Progenitor cell of endocrine pancreas (in vitro differentiated cells): ENCODE measurements at places on chromosomes 2 and 18. TPM values are rescaled to one million over a fixed set of nuclear protein-coding genes. Genes with fewer than 3 reads are reported as not detected.

Gene LIPG
- total RNA-seq = 34.1 and 34.4 TPM in 2 replicates

Gene APCDD1
- total RNA-seq = 9.7 and 10.9 TPM in 2 replicates

Gene MBOAT2
- 49.8 and 58.9 TPM in 2 replicates for total RNA-seq

GRCh38 chr2:179954026-179954425, 53.1 kb downstream of the CWC22 start:
- H3K27ac ChIP-seq = no peak overlapping the region
- no peaks in the 10 kb centered on the region for H3K27me3 ChIP-seq
- no peak for DNase-seq
- no peaks in the 10 kb centered on the region for H3K4me1 ChIP-seq
- no peak overlapping the region for H3K4me3 ChIP-seq
- H3K36me3 ChIP-seq = peaks cover 19% of the 10 kb centered on the region

GRCh38 chr2:168770796-168771195, 31.6 kb upstream of the NOSTRIN start:
- DNase-seq = no peak
- peaks cover 29% of the 10 kb centered on the region for H3K36me3 ChIP-seq
- no peak overlapping the region for H3K4me3 ChIP-seq
- no peak overlapping the region for H3K27ac ChIP-seq

GRCh38 chr2:157087373-157088002, 170.0 kb upstream of the GALNT5 start:
- DNase-seq = no peak
- no peaks in the 10 kb centered on the region for H3K4me1 ChIP-seq
- no peak overlapping the region for H3K27ac ChIP-seq
- no peaks in the 10 kb centered on the region for H3K27me3 ChIP-seq

- peak; percentile 35 for DNase-seq
- H3K4me3 ChIP-seq = no peak overlapping the region
- no peaks in the 10 kb centered on the region for H3K27me3 ChIP-seq
- peaks cover 17% of the 10 kb centered on the region for H3K4me1 ChIP-seq
- no peaks in the 10 kb centered on the region for H3K36me3 ChIP-seq
These were observed 24.7 kb upstream of the PNPT1 start for GRCh38 chr2:55718165-55719008.

DNA sequence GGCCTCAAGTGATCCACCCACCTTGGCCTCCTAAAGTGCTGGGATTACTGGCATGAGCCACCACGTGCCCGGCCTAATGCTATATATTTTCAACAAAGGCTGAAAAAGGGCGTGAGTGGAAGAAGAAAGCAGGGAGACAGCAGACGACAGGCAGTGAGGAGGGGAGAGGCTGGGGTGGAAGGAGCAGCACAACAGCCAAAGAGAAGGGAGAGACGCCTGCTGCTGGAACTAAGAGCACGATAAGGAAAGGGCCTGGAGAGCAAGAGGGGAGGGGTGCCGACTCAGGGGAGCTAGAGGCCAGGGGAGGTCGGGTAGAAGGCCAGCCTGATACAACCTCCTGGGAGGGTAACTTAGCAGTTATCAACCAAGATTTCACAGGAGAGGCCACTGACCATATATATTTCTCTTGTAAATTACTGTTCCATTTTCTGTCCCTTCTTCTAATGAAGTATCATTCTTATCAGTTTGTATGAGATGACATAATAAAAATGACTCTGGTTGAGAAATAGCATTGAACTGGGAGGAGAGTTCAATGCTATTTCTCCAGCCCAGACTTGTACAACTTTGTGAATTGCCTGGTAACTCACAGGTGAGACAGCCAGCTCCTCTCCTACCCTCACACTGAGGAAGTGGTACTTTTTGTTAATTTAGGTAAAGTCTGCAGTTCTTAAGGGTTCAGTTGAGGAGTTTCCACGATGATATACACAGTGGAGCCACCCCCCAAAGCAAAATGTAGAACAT, 5.8 kb upstream of the RNU4ATAC start:
- H3K27ac ChIP-seq = peak overlapping the region; percentile 86
- peaks cover 9% of the 10 kb centered on the region for H3K4me1 ChIP-seq
- no peak overlapping the region for H3K4me3 ChIP-seq
- no peak for DNase-seq
- peaks cover 6% of the 10 kb centered on the region for H3K36me3 ChIP-seq

DNA sequence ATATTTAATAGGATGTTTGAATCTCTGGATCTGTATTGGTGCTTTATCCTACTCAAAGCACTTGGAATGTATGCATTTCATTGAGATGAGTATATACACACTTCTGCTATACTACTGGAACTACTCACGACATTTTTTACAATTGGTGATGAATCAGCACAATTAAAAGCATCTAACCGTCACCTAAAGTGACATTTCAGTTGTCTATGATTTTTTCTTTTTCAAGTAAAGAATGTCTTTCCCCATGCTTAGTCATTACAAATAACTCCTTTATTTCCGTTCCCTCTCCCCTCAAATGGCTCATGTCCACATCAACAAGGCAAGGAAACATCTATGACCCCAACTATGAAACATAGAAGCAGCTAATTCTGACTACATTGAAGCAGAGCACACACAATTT, 77.3 kb downstream of the CLIP4 start:
- no peak overlapping the region for H3K27ac ChIP-seq
- no peak overlapping the region for H3K4me3 ChIP-seq
- DNase-seq = no peak
- peaks cover 3% of the 10 kb centered on the region for H3K27me3 ChIP-seq

DNA sequence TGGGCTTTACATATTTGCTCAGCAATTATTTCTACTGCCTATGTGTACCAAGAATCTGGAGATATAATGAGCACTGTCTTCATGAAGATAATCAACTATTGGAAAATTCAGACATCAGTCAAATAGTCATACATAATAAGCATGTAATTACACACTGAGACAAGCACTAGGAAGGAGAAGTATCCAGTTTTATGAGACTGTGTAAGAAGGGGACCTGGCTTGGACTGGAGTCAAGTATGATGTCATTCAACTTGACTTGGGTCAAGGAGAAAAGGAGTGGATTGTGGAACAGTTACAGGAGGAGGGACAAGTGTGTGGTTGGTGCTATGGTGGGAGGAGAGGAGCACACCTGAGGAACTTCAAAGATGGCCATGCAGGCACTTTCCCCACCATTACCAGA, 419.8 kb upstream of the TRIB2 start:
- no peaks in the 10 kb centered on the region for H3K36me3 ChIP-seq
- peaks cover 8% of the 10 kb centered on the region for H3K27me3 ChIP-seq
- H3K27ac ChIP-seq = no peak overlapping the region
- H3K4me1 ChIP-seq = peaks cover 1% of the 10 kb centered on the region
- DNase-seq = no peak

GRCh38 chr18:58562999-58563667, 65.8 kb downstream of the ALPK2 start:
- H3K4me3 ChIP-seq = no peak overlapping the region
- no peaks in the 10 kb centered on the region for H3K36me3 ChIP-seq
- H3K27ac ChIP-seq = no peak overlapping the region
- H3K4me1 ChIP-seq = no peaks in the 10 kb centered on the region

- H3K36me3 ChIP-seq = peaks cover 3% of the 10 kb centered on the region
- no peak overlapping the region for H3K4me3 ChIP-seq
- no peaks in the 10 kb centered on the region for H3K27me3 ChIP-seq
- H3K4me1 ChIP-seq = no peaks in the 10 kb centered on the region
These were observed 193.1 kb downstream of the L3MBTL4 start for GRCh38 chr18:6221602-6222014.

GRCh38 chr2:217946051-217946450, 56.7 kb downstream of the TNS1 start:
- no peak overlapping the region for H3K4me3 ChIP-seq
- H3K27ac ChIP-seq = no peak overlapping the region
- H3K27me3 ChIP-seq = peaks cover 27% of the 10 kb centered on the region

GRCh38 chr2:3784731-3785130, 81.4 kb downstream of the DCDC2C start:
- no peak overlapping the region for H3K4me3 ChIP-seq
- DNase-seq = no peak
- H3K27me3 ChIP-seq = no peaks in the 10 kb centered on the region
- no peak overlapping the region for H3K27ac ChIP-seq
- H3K4me1 ChIP-seq = peaks cover 2% of the 10 kb centered on the region

DNA sequence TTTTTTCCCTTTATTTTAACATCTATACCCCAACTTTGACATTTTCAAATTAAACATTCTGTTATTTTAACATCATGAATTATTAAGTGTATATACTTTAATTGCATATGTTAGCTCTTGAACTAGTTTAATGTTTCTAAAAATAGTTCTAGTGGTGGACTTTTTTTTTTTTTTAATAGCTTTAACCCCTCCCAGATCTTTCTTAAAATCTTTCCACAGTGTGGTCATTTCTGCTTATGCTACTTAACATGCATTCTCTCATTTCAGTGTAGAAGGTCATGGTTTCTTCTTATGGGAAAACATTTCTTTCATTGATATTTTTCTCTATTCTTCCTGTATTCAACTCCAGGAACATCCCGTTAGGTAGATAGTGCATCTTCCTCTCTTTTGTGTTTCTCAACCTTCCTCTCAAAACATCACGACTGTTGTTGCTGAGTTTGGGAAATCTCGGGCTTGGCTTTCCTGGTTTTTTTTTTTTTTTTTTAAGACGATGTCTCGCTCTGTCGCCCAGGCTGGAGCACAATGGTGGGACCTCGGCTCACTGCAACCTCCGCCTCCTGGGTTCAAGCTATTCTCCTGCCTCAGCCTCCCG, 849 bp upstream of the TMEM18 start:
- peaks cover 14% of the 10 kb centered on the region for H3K4me1 ChIP-seq
- H3K27me3 ChIP-seq = no peaks in the 10 kb centered on the region
- H3K27ac ChIP-seq = peak overlapping the region; percentile 100
- no peak for DNase-seq
- peak overlapping the region; percentile 90 for H3K4me3 ChIP-seq

DNA sequence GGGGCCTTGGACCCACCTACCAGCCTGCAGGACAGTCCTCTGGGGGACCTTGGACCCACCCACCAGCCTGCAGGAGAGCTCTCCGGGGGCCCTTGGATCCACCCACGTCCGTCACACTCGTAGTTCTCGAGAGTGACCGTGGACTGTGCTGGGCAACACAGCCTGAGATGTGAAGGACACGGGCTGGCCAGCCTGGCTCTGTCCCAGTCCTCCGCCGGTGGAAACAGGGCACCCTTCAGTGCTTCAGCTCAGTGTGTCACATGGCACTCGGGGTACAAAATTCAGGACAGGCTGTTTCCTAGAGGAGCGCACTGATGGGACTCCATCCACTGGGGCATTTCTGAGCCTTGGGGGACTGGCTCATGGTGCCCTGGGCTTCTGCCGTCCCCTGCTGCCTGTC, 212.0 kb downstream of the TWIST2 start:
- H3K4me1 ChIP-seq = no peaks in the 10 kb centered on the region
- no peaks in the 10 kb centered on the region for H3K27me3 ChIP-seq

- H3K27me3 ChIP-seq = no peaks in the 10 kb centered on the region
- no peak overlapping the region for H3K27ac ChIP-seq
- peaks cover 2% of the 10 kb centered on the region for H3K36me3 ChIP-seq
These were observed 49.4 kb upstream of the PKDCC start for GRCh38 chr2:41998186-41999127.

DNA sequence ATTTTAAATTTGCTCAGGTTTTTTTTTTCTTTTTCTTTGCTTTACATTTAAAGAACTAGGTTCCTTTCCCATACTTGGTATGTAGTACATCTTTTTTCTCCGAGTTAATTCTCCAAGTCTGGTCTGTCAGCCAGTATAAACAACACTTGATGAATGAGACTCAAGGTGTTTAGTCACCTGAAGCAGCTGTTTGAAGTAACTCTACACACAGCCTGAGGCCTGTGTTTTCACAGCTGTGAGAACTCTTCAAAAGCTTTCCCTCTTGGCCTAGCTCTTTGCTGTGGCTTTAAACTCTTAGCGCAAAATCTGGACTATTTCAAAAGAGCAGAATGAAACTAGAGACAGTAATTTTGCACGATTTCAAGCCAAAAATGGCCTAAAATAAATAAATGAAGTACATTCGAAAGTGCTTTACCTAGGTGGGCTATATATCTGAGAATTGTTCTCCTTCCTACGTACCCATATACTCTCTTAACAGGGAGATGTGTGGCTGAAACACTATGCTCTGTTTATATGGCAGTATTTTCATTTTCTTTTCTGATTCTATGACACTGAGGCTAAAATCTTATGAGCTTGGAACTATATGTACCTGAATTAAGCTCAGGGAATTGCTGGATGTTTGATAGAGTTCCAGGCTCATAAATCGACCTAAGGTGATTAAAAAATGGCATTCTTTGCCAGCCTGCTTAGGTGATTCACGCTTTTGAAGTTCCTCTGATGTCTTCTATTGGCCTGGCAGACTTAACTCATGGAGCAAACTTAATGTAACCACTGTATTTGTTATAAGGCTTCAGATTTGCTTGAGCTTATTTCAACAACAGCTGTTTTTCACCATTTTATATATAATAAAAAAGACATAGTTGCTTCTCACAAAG, 1044.1 kb upstream of the ZEB2 start:
- peak overlapping the region; percentile 94 for H3K27ac ChIP-seq
- no peaks in the 10 kb centered on the region for H3K27me3 ChIP-seq
- H3K4me1 ChIP-seq = peaks cover 33% of the 10 kb centered on the region
- no peaks in the 10 kb centered on the region for H3K36me3 ChIP-seq
- DNase-seq = peak; percentile 12

DNA sequence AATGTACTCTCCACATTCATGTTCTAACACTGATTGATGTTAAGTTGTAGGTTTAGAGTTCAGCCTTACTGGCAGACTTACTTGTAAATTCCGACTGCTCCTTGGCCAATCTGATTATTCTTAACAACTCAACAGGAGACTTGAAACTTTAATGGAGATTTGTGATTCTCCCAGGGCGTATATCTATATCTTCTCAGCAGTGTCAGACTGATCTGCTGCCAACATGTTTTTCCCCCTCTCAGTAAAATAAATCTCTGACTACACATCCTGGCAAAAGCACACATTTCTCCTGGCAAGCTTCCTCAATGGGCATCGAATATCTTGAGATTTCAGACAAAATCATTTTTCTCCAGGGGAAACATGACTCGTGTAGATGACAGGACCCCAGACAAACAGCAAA, 1041.2 kb downstream of the DPP10 start:
- peaks cover 4% of the 10 kb centered on the region for H3K36me3 ChIP-seq
- no peak overlapping the region for H3K4me3 ChIP-seq
- H3K4me1 ChIP-seq = no peaks in the 10 kb centered on the region
- H3K27me3 ChIP-seq = no peaks in the 10 kb centered on the region
- H3K27ac ChIP-seq = no peak overlapping the region

DNA sequence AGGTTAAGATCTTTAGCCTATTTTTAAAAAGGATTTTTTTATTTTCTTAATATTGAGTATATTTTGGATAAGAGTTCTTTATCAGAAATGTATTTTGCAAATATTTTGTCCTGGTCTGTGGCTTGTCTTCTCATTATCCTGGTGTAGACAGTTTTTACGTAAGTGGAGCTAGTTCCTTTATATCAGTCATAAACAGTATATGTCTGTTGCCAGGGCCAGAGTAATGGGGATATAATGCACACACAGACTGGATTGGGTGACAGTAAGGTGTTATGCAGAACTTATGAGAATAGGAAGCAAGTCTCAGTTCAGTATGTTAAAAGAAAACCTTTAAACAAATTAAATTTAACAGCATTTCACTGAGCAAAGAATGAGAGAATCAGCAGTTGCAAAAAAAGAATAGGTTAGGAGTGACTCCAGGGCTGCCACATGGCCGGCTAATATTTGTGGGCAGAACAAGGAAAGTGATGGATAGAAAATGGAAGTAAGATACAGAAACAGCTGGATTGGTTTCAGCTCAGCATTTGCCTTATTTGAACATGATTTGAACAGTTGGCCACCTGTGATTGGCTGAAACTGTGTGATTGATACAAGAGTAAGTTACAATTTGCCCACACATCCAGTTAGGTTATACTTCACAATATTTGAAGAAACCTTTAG, 61.1 kb upstream of the ZNG1B start:
- no peak overlapping the region for H3K4me3 ChIP-seq
- no peak for DNase-seq
- peaks cover 17% of the 10 kb centered on the region for H3K4me1 ChIP-seq
- H3K36me3 ChIP-seq = no peaks in the 10 kb centered on the region
- no peak overlapping the region for H3K27ac ChIP-seq
